ENCODE measurements at places on chromosomes 4 and X.

DNA sequence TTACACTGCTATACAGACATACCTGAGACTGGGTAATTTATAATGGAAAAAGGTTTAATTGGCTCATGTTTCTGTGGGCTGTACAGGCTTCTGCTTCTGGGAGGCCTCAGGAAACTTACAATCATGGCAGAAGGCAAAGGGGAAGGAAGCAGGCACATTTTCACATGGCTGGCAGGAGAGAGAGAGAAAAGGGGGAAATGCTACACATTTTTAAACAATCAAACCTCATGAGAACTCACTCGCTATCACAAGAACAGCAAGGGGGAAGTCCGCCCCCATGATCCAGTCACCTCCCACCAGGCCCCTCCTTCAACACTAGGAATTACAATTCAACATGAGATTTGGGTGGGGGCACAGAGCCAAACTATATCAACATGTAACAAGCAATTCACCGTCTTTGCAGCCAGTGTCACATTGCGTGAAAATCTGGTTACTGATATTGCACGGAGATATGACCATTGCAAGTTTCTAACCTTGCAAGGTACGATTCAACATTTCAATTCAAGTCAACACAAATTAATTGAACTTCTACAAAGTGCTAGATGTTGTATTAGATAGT, 61.7 kb upstream of the RELL1 start:
- no peak for DNase-seq

DNA sequence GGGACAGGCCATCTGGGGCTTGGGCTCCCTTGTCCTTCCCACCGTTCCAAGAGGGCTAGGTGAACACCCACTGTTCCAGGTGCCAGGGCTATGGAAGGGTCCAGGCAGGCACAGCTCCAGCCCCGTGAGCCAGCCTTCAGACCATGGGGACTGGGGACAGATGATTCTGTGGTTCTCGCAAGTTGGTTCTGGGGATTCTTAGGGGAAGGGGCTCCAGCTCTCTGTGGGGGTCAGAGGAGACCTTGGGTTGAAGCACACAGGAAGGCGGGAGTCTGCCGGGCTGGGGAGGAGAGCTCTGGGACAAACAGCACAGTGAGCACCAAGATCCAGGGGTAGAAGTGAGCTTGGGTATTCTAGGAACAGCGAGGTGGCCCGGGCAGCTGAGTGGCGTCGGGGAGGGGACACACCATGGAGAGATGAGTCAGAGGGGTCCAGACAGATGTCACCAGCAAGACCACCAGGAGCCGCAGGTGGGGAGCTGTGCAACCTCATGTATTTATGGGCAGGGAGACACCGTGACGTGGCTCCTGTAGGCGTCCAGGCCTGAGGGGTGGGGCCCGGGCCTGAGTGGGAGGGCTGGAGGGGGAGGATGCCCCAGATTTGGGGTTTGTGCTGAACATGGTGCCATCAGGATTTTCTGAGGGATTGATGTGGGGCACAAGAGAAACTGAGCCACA, 48.8 kb upstream of the HMX1 start:
- DNase-seq: no peak

DNA sequence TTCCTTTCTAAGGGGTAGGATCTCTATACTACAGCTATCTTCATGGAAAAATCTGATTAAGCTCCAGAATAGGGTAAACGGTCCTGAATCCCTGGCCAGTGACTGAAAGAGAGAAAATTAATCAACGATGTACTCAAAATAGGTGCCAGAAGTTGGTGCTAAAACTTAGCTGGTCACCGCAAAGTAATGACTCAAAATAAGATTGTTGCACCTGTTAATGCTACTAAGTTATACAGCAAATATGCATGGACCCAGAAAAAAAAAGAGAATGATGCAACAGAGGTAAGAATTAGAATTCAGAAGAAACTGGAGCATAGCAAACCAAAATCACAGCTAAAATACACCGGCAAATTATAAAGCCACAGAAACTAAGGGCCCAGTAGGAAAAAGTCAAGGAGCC, 239.7 kb upstream of the FAM241A start:
- no peak for DNase-seq

DNA sequence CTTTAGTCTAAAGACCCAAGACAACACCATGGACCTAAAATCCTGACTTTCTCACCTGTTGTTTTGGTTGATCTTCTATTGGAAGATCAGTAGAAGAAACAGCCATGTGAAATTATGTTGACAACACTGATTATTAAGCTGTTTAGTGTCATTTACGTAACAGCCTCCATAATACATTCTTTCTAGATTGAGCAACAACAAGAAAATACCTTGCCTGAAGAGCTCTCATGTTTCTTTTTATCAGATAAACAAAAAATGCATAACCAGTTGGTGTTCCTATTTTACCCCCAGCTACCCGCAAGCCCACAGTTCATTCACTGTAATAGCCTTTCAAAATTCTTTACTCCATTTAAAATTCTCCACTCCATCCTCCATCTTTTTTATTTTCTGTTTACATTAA, 20.5 kb downstream of the GPC4 start:
- DNase-seq: no peak

- DNase-seq: no peak
Observed at GRCh38 chr4:99817309-99817890, 773 bp downstream of the DAPP1 start.

All from NCI-H1092 (cell line).